ENCODE measurements at places on chromosomes 16 and 17. TPM values are rescaled to one million over a fixed set of nuclear protein-coding genes. Genes with fewer than 3 reads are reported as not detected.

The SPATA22 gene
- total RNA-seq, result 1.4 TPM

The ACSM2B gene
- not detected for total RNA-seq

The LAT gene
- total RNA-seq, result 14.0 TPM

GRCh38 chr16:29862884-29863668 is at the start of gene CDIPT:
Gene CDIPT, minus strand, starts transcription at chr16:29863226. Its CDS starts 369 bp downstream, at chr16:29862857.
- peak within 1 kb of the TSS; percentile 81 for H3K4me3 ChIP-seq
- peaks cover 9% of the 10 kb centered on the region for H3K4me1 ChIP-seq
- H3K36me3 ChIP-seq, result no peaks in the 10 kb centered on the region
- H3K27me3 ChIP-seq, result no peaks in the 10 kb centered on the region
- DNase-seq, result peak; percentile 97

DNA sequence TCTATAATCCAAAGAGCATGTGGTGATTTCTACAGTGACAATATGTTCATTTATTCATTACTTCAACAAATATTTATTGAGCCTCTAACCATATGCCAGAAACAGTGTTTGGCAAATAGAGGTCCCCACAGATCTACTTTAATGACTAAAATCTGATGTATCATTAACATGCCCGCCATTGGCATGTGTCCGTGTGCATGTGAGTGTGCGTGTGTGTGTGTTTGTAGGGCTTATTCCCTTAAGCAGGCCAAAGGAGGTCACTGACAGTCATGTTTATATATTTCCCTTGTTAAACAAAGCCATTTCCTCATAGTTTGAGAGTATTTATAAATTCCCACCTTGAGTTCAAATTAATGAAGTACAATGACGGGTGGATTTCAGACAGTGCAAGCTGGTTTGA is 174.4 kb upstream of the IRX6 start:
- no peaks in the 10 kb centered on the region for H3K4me1 ChIP-seq
- H3K27ac ChIP-seq, result no peak overlapping the region
- no peaks in the 10 kb centered on the region for H3K27me3 ChIP-seq
- no peaks in the 10 kb centered on the region for H3K36me3 ChIP-seq

- no peaks in the 10 kb centered on the region for H3K27me3 ChIP-seq
- no peak overlapping the region for H3K27ac ChIP-seq
- no peak overlapping the region for H3K4me3 ChIP-seq
- H3K4me1 ChIP-seq, result peaks cover 24% of the 10 kb centered on the region
- no peaks in the 10 kb centered on the region for H3K36me3 ChIP-seq
Observed at GRCh38 chr17:61152898-61153297, 246.7 kb upstream of the TBX2 start.

GRCh38 chr16:5041600-5042133 is 7.9 kb upstream of the NAGPA start:
- H3K27me3 ChIP-seq, result no peaks in the 10 kb centered on the region
- peak; percentile 19 for DNase-seq
- H3K36me3 ChIP-seq, result no peaks in the 10 kb centered on the region
- no peaks in the 10 kb centered on the region for H3K4me1 ChIP-seq
